ENCODE measurements at places on chromosomes 7 and 10. TPM values are rescaled to one million over a fixed set of nuclear protein-coding genes. Genes with fewer than 3 reads are reported as not detected.

DNA sequence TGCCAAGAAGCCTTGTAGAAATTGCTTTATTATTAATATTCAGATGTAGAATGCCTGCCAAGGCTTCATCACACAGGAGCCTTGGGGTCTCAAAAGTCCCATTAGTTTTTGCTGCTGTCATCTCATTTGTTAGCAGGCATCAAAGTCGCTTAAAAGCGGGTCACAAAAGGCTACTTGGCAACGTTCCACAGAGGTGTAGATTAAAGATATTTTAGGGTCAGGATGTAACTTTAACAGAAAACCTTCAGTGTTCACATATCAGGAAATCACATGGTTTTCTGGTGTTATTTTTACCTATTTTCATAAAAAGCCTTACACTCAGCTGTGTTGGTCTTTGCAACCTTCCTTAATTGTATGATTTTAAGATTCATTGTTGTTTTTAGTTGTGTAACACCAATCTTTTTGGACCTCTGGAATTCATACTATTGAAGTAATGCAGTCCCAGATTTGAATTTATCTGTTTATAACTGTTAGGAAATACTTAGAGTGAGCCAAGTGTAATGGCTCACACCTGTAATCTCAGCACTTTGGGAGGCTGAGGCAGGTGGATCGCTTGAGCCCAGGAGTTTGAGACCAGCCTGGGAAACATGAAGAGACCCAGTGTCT is 65.3 kb downstream of the TET1 start:
- no peak for DNase-seq

GRCh38 chr7:121306565-121306964 is 22.2 kb upstream of the WNT16 start:
- DNase-seq = no peak

- DNase-seq = no peak
Measured at GRCh38 chr10:62000726-62001125, 99.2 kb downstream of the ARID5B start.

DNA sequence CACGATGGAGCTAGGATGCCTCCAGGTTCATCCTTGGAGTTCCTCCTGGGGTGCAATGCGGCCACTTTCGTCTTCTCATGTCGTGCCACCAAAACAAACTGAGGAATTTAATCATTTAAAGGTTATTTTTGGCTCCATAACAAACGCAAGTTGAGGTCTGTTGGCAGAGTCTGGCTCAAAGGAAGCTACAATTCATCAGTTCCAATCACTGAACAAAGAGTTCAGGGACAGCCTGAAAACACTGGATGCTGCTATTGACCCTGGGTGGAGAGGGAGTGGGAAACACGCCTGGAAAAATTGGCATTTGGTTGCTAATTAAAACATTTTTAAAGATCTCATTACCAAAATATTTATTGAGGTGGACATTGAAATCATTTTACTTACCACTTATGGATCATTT is 11.4 kb upstream of the MGMT start:
- no peak for DNase-seq

GRCh38 chr7:149525280-149525679 is 27.7 kb upstream of the ZNF746 start:
- DNase-seq = no peak

DNA sequence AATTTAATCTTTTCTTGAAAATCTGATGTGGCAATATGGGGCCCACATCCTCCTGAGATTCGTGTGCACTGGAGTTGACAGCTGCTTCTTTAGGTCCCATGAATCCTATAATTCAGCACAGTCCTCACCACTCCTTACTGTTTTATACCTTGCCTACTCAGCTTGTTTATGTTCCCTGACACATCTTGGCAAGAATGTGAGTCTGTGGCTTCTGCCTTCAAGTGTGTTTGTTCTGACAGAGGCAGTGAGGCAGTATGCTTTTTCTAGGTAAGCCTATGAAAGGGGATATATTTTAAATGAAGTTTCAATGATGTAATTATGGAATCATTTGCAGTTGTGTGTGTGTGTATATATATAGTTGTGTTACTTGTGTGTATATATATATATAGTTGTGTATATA is 106.4 kb downstream of the AMPH start:
- no peak for DNase-seq

- no peak for DNase-seq
Measured at GRCh38 chr10:108848046-108848445, 1075.3 kb downstream of the XPNPEP1 start.

- DNase-seq = no peak
Measured at GRCh38 chr7:132117181-132117580, 459.1 kb downstream of the PLXNA4 start.

DNA sequence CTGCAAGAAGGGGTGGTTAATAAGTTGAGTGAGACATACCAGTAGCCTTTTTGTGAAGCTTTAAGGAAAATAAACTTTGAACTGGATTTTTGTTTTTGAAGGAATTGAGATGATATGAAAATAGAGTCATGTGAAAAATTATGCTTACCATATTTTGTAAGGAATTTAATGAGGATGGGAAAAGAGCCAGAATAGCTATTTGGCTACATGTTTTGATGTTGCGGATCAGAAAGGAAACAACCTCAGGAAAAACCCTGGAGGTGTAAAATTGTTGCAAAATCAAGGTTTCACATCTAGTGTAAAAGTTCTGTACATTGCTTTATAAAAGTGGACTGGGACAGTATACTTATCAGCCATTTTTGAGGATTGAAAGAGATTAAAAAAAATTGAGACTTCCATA is 15.0 kb downstream of the TBC1D12 start:
- DNase-seq = no peak

PTPRN2 gene
- 7.9 TPM for polyA plus RNA-seq

HDAC9 gene
- 9.5 TPM for polyA plus RNA-seq

GHRHR gene
- polyA plus RNA-seq = 0.69 TPM

FOXK1 gene
- polyA plus RNA-seq = 11.1 TPM
